KBM-7 (cell line): ENCODE measurements at places on chromosomes 7 and 10.

GRCh38 chr10:20406281-20407104 lies 490.6 kb downstream of the NEBL start:
- DNase-seq, result no peak

GRCh38 chr7:81682873-81683272 lies 87.0 kb downstream of the HGF start:
- no peak for DNase-seq

- no peak for DNase-seq
These were observed 130.0 kb upstream of the BTBD16 start for GRCh38 chr10:122140941-122141623.

- DNase-seq, result peak; percentile 98
These were observed 64.6 kb downstream of the GSAP start for GRCh38 chr7:77351539-77352004.

- DNase-seq, result no peak
These were observed 7.3 kb downstream of the SFRP5 start for GRCh38 chr10:97764519-97764931.

GRCh38 chr7:45033261-45033930 lies 33.4 kb downstream of the CCM2 start:
- DNase-seq, result no peak

GRCh38 chr7:50145226-50145625 lies 52.2 kb upstream of the ZPBP start:
- DNase-seq, result no peak

DNA sequence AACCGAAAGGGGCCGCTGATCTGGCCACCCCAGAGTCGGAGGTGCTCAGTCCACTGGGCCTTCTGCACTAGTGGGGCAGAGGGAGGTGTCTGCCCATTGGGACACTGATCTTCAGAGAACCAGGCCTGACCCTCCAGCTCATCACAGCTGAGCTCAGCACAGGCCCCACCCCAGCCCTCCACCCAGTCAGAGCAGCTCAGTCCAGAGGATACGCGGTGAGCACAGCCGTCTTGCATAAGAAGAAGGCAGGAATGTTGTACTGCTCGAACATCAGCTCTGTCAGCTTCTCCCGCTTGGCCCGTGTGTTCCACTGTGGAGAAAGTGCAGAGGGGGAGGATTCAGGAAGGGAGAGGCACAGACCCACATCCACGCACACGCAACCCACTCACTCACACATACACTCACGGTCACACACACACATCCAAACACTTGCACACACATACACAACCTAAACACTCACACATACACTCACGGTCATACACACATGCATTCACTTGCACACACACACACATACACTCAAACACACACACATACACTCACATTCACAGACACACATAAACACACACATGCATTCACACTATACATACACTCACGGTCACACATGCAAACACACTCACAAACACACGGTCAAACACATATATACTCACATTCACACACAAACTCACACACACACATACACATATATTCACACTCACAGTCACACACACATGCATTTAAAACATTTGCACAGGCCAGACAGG lies 6.3 kb downstream of the ACTL6B start:
- no peak for DNase-seq

DNA sequence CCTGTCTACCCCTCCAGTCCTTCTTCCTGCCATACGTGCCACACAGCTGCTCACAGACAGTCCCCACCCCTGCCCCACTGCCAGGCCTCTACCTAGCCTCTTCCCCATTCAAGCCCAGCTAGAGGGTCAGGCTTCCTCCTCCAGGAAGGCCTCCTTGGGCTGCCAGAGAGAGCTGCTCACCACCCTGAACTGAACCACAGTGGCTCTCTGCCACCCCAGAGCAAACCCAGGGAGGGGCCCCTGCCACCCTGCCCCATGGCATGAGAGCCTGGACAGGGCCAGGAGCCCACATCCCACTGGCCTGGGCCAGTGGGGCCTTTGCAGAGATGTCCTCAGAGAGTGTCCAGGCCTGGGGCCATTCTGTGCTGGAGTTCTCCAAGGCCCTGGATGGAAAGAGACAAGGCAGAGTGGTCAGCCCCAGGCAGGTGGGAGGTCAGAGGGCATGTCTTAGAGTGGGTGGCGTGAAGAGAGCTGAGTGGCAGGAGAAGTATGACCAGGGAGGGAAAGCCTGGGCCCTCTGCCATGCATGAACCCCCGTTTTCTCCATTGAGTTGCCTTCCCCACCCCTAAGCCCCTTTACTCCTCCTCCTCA lies 40.4 kb downstream of the TMEM270 start:
- DNase-seq, result no peak

DNA sequence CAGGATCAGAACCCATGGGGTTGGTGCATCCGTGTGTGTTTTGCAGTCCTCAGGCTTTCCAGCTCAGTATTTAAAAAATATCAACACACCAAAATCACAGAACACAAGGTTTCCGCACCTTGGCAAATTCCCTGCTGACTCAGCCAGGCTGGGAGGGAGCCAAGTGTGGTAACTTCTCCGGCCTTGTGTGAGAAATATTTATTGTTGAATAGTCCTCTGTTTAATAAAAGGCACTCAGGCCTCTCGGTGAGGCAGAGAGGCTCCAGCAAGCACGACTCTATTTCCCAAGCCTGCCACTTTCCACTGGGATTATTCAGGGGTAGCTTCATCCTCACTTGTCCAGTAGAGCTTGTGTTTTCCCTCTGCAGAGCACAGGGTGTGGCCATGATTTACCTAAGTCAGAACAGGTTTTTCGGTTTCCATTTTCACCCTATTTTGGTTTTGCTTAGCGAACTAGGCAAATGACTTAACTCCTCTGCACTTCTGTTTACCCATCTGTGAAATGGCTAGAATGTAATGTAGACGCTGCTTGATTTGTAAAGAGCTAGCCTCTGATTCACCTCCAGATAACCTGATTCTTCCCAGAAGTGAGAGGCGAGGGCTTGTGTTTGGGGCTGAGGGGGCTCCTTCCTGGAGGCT lies 13.0 kb upstream of the CHST15 start:
- DNase-seq, result no peak

- peak; percentile 6 for DNase-seq
These were observed 43.6 kb upstream of the CDK14 start for GRCh38 chr7:90552521-90552920.

GRCh38 chr10:48839809-48840679 lies 99.6 kb downstream of the LRRC18 start:
- no peak for DNase-seq

GRCh38 chr7:155338632-155339320 lies 41.1 kb downstream of the INSIG1 start:
- no peak for DNase-seq

DNA sequence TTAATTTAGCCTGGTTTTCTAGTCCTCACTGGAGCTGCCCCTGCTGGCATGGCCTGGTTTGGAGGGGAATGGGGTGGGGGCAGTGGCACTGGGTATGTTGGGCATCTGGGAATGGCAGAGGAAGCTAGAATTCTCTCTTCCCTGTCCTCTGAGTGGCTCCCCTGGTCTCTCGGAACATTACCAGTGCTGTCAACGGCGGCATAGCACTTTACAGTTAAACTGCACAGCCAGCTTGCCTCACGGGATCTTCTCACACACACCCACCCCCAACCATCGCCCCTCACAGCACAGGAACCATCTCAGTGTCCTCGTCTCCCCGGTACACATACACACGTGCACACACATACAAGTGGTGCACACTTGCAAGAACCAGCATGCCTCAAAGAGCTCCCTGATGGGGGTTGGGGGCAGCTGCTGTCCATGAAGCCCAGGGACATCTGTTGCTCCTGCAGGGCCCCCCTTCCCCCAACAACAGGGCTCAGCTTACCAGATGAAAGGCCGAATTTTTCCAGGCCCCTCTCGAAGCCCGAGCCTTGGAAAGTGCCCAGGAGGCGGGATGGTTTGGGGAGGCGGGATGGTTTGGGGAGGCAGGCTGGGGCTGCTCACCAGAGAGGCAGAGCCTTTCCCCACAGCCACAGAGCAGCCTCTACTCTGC lies 41.0 kb downstream of the TSPAN15 start:
- no peak for DNase-seq

GRCh38 chr7:121286742-121287734 lies 41.8 kb upstream of the WNT16 start:
- DNase-seq, result no peak

GRCh38 chr10:63213489-63213888 lies 80.4 kb downstream of the NRBF2 start:
- DNase-seq, result no peak

DNA sequence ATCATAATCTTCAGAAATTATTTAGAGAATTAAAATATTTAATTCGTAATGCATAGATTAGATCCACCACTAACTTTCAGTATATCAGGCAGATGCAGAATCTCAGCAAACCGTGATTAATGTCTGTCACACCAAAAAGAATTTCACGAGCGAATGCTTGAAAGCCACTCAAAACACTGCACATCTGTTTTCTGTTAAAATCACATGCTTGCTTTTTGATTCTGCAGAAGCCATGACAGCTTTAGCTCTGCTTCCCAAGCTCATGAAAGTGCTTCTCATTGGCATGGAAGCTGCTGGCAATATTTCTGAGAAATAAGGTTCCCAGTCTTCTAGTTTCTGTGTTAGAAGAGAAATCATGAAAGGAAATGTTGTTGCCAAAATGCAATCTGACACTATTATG lies 837.8 kb upstream of the LRRN3 start:
- no peak for DNase-seq

DNA sequence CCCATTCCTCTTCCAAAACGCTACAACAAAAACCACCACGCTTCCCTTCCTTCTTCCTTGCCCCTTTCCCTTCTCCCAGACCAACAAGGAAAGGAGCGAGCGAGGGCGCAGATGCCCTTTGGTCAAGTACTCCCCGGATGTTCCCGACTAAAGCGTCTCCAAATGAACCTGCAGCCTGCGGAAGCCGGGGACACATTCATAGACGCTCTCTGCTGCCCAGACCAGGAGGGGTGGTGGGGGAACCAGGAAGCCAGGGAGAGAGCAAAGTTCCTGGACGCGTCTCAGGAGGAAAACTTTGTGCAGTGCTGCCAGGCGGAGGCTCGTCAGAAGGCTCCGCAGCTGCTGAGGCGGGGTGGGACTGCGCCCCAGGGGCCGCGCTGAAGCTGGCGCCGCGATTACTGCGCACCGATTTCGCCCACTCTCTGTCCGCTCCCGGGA lies 754 bp downstream of the SEMA3D start:
- DNase-seq, result peak; percentile 56

DNA sequence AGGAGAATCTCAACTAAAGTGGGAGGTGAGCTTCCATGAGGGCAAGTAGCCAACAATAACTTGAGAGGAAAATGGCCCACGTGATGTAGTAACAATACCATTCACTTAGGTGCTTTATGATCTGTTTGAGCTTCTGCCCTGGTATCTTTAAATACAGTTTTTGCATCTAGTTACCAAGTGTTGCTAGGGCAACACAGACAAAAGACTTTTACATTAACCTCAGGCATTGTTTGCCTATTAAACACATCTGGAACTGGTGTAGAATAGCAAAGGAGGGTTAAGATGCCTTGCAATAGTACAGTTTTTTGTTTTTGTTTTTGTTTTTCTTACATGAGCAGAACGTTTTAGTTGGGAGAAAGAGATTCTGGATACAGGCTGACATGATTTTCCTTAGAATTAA lies 97.7 kb upstream of the MTPN start:
- no peak for DNase-seq

GRCh38 chr10:52740913-52741675 lies 31.5 kb downstream of the MBL2 start:
- DNase-seq, result peak; percentile 71

GRCh38 chr10:69457771-69458237 lies 6.5 kb downstream of the TSPAN15 start:
- DNase-seq, result no peak

GRCh38 chr7:132584796-132585494 lies 8.7 kb upstream of the PLXNA4 start:
- no peak for DNase-seq

DNA sequence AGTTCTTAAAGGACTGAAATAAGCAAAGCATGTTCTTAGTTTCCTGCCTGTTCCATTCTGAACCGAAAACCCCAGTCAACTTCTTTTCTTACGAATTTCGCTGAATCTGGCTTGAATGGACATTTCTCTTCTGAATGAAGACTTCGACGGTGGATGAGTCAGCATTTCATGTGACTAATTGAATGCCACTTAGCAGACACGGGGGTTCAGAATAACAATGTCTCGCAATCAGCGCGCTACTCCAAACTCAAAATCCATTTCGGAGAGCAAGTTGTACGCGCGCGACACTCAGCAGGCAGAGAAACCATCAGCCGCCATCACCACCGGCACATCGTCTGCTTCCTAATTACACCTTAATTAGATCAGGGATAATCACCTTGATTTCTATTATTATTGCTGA lies 239.0 kb upstream of the KLF6 start:
- no peak for DNase-seq

- no peak for DNase-seq
These were observed 253.5 kb downstream of the MAGI2 start for GRCh38 chr7:79199961-79200360.

GRCh38 chr10:33214174-33214573 lies 120.3 kb downstream of the NRP1 start:
- no peak for DNase-seq

DNA sequence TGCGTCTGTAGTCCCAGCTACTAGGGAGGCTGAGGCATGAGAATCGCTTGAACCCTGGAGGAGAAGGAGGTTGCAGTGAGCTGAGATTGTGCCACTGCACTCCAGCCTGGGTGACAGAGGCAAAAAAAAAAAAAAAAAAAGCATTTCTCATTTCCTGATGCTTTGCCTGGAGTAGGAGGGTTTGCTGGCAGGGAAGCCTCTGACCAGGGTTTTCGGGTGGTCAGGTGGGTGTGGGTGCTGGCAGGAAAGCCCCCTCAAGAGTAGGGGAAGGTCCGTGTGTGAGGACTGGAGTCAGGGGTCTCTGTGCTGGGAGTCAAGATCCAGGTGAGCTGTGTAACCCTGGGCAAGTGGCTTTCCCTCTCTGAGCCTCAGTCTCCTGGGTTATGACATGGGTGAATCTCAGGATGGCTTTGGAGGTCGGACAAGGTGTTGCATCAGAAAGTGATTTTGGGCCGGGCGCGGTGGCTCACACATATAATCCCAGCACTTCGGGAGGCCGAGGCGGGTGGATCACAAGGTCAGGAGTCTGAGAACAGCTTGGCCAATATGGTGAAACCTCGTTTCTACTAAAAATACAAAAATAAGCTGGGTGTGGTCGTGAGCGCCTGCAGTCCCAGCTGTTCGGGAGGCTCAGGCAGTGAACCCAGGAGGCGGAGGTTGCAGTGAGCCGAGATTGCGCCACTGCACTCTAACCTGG lies 3.2 kb downstream of the AMZ1 start:
- DNase-seq, result no peak
